Cortex of kidney (tissue), 1 donor: ENCODE measurements at places on chromosomes 2 and 18.

- no peak for DNase-seq
Observed at GRCh38 chr2:763766-764525, 86.7 kb upstream of the TMEM18 start.

- DNase-seq, result no peak
Observed at GRCh38 chr2:109663721-109664120, 49.6 kb downstream of the SOWAHC start.

DNA sequence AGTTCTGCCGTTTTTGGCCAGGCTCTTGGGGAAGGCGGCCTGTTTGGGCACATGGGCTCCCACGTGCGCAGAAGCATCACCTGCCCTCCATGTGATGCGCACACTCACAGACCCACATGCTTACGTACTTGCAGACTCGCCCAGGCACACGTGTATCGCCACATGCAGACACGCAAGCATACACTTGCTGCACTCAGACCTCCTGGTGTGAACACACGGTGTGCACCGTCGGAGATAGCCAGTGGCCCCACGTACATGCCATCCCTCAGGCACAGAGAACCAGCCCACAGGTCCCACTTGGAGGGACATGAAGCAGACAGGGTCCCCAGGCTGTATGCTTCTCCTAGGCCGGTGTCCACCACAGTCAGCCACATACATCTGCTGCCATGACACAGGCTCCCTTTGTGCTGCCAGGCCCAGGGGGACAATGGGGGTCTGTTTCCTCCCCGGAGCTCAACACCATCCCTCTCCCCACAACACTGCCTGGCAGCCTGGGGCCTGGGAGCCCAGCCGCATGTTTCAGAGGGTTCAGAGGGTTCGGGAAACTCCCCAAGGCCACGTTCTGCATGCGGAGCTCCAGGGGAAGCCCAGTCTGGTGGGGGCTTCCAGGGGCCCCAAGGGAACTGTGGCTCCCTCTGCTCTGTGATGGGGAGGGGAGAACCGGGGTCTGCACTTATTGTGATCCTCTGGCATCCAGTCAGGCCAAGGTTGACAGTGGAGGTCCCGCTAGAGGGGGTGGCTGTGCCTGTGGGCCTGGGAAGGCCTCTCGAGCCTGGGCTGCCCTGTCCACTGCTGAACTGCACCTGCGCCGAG lies 208.1 kb upstream of the HAAO start:
- DNase-seq, result no peak

DNA sequence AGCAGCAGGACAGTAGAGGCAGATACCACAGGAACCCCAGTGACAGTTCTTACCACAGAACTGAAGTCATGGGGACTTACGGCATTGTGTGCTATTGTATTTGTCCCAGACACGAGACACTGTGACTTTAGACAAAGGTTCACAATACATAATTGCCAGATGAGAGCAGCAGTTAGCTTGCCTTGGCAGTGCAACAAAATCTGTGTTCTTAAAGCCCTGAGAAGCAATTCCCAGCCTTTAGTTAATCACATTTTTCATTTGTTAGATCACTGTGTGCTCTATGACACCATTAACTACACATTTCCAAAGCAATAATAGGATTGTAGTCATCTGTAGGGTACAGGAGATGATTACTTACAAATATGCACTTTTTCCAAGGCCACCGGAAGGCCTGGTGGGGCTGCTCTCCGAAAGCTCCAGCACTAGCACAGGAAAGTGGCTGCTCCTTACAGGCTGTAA lies 97.5 kb upstream of the LDLRAD4 start:
- no peak for DNase-seq

DNA sequence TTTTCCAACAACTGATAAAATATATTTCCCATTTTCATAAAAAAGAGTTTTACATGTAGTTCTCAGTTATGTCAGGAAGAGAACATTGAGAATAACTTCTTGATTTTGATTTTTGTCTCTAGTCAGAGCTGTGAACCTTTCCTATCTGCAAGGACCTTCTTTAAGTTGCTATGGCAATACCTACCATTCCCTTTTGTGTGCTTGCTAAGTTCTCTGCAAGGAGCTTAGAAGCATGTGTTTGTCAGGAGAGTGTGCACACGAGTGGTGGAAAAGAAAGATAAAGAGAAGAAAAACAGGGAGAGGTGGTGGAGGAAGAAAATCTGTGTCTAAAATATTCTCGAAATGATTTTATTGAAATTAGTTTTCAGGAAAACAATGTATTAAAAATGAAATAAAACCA lies 140.3 kb upstream of the SLC8A1 start:
- DNase-seq, result no peak

GRCh38 chr2:219661955-219662395 lies 34.5 kb downstream of the SLC4A3 start:
- DNase-seq, result no peak

- no peak for DNase-seq
Observed at GRCh38 chr2:220228310-220229006, 601.0 kb downstream of the SLC4A3 start.

GRCh38 chr18:65567372-65567771 lies 183.4 kb upstream of the CDH7 start:
- no peak for DNase-seq

- no peak for DNase-seq
Observed at GRCh38 chr2:211867845-211868451, 670.7 kb downstream of the ERBB4 start.

GRCh38 chr2:181046833-181047232 lies 66.4 kb downstream of the UBE2E3 start:
- no peak for DNase-seq

DNA sequence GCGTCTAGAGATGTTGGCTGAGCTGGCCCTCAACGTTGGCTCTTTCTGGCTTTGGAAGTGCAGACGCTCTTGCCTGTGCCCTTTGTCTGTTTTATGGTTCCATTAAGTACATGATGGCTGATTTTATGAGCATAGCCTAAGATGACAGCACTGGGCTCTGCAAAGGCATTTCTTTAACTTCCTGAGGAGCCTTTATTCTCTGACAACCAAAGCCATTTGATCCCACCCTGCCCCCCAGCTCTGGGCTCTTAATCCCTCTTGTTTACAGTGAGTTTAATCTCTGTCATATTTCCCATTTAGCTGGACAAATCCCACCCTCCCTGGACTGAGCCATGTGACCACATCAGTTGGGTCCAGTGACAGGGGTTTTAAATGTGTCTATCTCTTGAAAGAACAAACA lies 195.9 kb downstream of the ACKR3 start:
- DNase-seq, result no peak

- DNase-seq, result no peak
Observed at GRCh38 chr2:201642086-201642578, 1.2 kb downstream of the TMEM237 start.

GRCh38 chr2:42106257-42106816 lies 58.5 kb downstream of the PKDCC start:
- DNase-seq, result no peak

- no peak for DNase-seq
Observed at GRCh38 chr2:86464652-86465051, 23.5 kb downstream of the KDM3A start.

- no peak for DNase-seq
Observed at GRCh38 chr2:180003073-180003472, 4.0 kb downstream of the CWC22 start.

- DNase-seq, result no peak
Observed at GRCh38 chr18:24400587-24400986, 3.0 kb upstream of the OSBPL1A start.

GRCh38 chr2:149739883-149740265 lies 152.3 kb upstream of the MMADHC start:
- no peak for DNase-seq

DNA sequence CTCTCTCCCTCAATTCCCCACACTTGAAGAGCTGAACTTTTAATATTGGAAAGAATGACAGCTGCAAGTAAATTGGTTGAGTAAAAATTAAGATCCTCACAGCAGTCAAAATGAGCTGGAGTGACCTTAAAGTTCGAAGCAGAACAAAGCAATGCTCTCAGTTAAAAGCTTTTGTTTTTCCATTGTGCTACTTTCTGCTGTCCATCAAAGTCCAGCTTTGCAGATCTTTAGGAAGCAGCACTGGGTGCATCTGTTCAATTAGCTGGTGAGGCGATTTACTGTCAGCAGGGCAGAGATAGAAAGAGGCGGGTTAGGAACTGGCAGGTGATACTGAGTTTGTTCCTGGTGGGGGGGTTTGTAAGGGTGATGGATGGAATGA lies 834.8 kb downstream of the CPS1 start:
- DNase-seq, result no peak

DNA sequence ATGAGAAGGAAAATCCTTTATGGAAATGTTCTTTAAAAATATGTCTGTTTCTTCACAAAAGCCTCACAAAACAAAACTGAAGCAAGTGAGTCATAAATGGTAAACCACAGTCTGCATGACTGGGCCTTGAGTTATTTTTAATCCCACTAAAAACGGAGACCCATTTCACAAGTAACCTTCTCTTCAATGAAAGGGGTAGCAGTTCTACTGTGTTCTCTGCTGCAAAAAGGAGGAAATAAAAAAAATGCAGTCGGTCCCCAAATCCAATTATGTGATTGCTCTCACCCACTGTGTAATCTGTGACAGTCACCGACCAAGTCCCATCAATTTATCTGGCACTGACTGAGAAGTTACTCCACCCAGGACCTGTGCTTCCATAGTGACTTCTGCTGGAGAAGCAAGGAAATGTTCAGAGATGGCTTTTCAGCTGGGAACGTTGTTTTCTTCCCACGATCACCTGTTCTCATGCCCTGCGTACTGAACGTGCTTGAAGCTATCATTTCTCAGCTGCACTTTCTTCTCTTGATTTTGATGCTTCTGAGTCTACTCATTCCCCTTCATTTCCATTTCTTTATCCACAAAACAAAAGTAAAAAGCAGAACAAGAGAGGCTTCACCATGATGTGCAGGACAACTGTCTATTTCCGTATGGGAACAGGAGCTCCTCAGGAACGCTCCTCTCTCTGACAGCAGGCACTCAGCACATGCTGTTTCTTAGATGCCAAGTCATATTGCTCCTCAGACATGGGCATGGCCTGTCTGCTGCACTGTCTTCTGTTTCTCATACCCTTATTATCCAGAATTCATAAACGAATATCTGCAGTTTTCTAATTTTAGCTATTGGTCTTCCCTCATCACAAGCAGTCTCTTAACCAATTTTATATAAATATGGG lies 80.0 kb upstream of the TMEM200C start:
- no peak for DNase-seq

DNA sequence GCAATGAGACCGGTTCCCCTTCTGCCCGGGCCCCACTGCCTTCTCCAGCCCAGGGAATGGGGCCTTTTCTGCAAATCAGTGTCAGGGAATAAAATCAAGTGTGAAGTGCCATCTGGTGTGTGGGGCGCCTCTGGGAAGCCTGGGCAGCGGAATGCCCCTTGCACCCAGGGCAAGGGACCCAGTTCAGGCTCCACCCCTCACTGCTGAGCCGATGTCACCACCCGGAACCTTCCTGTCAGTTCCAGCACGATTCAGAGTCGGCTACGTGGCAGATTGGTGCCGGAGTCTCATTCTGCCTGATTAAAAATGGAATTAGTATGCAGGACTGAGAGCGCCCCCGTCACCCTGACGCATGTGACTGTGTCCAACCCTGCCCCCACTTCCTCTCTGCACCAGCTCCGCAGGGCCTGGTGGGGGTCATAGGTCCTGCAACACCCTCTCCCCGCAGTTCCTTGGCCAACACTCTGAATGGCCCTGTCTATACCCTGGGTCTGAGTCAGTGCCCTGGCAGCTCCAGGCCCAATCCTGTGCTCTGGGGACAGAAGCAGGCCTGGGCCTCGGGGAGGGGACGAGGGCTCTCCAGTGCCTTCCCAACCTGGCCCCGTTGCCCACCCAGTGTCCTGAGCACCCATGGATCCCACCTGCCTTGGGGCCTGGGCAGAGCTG lies 8.2 kb upstream of the ALPI start:
- no peak for DNase-seq

DNA sequence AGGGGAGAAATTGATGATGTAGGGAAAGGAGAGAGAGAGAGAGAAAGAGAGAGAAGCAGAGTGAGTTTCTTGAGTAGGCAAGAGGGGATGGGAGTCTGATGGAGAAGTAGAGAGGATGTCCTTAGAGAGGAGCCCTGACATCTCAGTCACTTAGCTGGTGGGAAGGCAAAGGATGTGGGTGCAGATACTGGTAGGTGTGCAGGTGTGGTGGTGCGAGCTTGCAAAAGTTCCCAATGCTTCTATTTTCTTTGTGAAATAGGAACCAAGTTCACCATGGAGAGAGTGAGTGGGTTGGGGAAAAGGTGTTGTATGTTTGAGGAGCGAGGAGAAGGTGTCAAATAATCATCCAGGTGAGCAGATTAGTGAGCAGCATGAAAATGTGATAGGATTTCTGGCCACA lies 26.5 kb upstream of the POLE4 start:
- DNase-seq, result no peak

DNA sequence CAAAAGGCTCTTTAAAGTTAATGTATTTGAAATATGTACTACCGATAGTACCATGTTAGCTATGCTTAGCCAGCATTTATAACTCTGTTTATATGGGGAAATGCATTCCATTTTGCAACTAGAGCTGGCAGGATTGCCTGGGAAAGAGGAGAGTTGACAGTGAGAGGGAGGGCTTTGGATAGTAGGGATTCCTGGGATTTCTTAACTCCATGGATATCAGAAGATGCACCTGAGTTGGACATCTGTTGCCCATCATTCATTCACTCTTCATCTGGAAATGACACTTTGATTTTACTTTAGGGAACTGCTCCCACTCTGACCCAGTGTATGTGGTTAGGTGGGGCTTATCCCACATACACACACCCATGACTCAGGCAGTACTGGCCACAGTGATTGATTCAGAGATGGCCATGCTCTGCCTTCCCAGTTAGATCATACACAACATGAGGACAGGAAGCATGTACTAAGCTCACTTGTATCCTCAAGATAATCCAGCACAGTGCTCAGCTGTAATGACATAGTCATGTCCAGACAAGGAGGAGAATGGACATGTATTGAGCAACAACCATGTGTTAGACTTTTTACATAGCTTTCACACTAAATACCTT lies 248.8 kb downstream of the MREG start:
- DNase-seq, result no peak

DNA sequence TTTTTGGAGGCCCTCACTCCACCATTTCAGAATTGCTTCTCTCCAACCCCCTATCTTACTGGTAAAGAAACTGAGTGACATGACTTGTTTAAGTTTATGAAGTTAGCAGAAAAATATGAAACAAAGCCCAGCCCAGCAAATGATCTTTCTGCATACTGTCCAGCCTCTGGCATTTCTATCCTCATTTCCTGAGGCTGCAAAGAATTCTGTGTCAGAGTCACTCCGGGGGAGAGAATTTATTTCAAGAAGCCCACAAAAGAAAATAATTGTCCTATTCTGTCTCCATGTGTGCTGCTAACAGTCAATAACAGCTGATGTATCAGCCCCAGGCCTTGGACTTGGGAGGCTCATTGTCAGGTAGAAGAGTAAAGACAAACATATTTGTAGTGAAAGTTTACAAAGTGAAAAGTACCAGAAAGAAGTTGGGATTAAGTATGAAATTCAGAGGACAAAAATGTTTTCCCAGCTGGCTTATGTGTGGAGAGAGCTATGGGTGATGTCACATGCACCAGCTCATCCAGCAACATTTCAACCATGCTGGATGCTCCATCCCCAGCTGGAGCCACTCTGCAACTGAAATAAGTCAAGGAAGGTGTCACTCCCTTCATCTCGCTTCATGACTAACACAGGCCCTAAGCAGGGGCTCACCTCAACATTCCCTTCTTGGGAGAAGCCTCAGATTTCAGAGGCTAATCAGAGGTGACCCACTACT lies 42.3 kb downstream of the TRABD2A start:
- DNase-seq, result no peak
